Fibroblast of skin of right quadriceps (primary cell): ENCODE measurements at places on chromosomes 4 and X.
A peak's percentile ranks its signal among the peaks of the same experiment; 100 is the strongest.

- no peak for DNase-seq
These were observed 429.4 kb upstream of the DIPK2B start for GRCh38 chrX:45630078-45630477.

DNA sequence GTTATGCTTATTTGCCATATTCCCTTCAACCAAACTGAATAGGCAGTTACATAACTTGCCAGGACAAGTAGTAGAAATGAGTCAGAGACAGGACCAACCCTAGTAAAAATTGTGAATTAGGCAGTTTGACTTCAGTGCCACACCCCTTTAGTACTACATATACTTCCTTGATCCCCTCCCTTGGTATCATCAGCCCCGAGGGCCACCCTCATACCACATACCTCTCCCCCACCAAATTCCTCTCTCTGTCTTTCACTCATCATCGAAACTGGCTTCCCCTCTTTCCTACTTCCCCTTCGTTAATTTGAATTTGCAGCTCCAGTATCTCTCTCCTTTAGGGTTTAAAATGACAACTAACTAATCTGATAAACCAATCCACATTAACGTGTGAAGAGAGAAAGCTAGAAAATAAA is 7.9 kb upstream of the PTPN13 start:
- DNase-seq, result no peak

DNA sequence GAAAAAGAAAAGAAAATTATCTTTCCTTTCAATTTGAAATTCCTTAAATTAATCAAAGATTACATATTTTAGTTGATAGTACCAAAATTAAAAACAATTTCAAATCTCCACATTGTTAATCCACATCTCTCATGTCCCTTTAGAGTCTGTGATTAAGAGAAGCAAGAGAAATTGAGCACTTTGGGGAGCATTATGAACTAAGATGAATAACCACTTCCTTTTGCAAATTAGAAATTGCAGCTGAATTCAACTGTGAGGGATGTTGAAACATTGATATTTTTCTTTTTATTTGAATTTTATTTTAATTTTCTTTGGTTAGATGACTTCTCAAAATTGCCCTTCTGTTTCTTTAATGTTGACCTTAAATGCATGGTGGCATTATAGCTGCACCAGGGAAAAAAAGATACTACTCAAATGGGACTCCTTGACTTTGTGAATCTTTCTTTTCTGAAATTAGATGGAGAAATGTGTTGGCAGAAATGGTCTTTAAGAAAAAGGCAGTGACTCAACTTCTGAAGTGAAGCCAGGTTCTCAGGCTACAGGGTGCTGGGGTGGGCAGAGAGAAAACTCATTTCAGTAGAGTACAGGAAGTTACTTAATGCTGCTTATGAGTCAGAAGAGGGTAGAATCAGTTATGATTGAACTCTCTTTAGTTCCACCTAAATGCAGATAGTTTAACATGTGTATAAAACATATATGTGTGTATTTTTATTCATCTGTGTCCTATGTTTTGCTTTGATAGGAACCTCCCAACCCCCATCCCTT is 92.0 kb upstream of the TNIP3 start:
- DNase-seq, result peak; percentile 91

DNA sequence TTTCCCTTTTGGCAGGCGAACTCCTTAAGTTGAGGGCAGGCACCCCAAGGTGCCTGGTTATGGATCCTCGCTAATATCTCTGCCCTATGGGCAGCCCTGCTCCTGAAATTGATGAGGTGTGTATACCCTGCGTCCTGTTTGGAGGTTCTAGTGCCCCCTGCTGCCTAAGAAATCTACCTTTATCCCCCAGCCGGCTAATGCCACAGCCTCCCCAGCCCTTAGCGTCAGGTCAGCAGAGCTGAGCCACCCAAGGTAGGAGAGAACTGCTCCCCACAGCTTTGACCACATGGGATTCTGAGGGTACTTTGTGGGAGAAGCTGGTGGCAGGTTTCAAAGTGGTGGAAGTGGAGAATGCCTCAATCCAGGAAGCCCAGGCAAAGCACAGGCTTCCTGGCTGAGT is 50.8 kb downstream of the ANAPC4 start:
- no peak for DNase-seq

GRCh38 chr4:19614171-19614570 is 637.5 kb upstream of the SLIT2 start:
- DNase-seq, result no peak

GRCh38 chrX:134172588-134173259 is 64.3 kb upstream of the CCDC160 start:
- no peak for DNase-seq

GRCh38 chr4:174669270-174669669 is 147.0 kb upstream of the HPGD start:
- peak; percentile 93 for DNase-seq

GRCh38 chr4:120291541-120291940 is 224.9 kb upstream of the MAD2L1 start:
- DNase-seq, result no peak

DNA sequence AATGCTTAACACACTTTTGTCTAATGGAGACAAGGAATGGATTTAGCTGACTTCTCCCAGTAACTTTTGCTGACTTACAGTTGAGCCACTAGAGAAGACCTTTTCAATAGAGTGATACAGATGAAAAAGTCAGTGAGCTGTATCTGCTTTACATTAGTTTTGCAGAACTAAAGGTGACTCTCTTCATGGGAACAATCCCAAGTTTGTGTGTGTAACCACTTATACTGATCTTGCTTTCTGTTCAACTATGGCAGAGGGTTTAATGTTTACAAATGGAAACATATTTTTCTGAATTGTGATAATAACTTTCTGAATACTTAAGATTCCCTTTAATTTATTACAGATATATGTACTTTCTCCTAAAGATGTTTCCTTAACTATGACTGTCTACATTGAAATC is 182.6 kb upstream of the PUDP start:
- peak; percentile 51 for DNase-seq

GRCh38 chr4:77163641-77164040 is 6.6 kb downstream of the CCNG2 start:
- no peak for DNase-seq

DNA sequence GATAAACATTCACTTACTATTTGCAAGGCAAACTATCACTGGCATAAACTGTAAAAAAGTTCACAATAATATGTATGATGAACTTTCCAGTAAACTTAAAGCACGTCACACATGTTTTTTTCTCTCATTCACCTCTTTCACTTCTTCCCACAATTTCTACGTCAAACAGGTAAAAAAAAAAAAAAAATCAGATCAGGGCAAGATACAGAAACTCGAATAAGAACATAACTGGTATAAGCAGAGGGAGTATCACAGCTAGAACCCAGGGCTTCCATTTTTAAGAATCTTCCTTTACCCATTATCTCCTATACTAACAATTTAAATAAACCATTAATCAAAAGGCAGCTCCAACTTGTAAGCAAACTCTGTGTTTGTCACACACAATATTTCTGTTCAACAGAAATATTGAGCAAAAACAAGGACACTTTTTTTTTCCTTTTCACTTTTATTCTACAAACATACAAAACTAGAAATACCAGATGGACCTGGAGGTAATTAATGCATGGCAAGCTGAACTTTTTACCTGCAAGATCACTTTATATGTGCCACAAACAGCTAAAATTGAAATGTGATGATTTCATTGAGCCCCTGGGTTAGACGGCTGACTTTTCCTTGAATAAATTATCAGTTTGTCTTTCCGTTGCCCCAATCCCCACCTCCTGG is 47.5 kb upstream of the NSUN7 start:
- no peak for DNase-seq

DNA sequence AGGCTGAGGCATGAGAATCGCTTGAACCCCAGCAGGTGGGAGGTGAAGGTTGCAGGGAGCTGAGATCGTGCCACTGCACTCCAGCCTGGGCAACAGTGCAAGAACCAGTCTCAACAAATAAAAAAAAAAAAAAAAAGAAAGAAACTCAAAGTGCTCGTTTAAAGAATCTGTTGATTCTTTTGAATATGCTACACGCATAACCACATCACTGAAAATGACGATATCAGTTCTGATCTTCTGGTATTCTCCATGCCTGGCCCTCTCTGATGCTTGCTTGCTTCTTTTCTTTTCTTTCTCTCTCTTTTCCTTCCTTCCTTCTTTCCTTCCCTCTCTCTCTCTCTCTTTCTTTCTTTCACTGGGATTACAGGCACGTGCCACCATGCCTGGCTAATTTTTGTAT is 7.3 kb downstream of the AVPR2 start:
- no peak for DNase-seq

GRCh38 chrX:44997888-44998287 is 124.9 kb downstream of the KDM6A start:
- no peak for DNase-seq

DNA sequence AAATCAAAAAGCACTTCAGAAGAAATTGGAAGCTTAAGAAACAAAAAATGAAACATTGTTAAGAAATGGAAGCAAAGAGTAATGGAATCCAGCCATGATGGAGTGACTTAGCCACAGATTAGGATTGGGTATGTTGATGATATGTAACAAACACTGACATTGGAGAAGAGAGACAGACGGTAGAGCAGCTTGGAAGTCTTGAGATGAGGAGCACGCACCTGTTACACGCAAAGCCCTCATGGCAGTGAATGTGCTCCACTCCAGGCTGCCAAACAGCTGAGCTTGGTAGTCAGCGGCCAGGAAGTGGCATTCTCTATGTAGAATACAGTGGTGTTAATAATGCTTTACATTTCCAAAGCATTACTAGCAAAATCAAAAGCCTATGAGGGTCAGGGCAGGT is 56.9 kb upstream of the GPRIN3 start:
- DNase-seq, result no peak

DNA sequence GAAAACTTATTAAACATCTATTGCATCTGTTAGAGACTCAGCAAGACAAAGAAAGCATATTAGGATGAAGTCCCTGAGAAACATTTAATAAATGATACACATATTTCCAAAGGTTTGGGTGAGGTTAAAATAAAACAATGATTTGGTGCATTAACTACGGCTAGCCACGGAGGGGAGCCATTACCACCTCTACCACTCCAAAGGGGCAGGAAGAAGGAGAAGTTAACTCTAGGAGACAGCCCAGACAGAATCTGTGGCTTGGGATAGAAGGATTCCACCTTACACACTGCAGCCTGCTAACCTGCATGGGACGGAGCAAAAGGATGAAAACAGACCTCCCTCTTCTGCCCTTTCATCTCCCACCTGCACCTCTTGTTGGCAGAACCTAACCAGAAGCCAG is 189.1 kb upstream of the C1QTNF7 start:
- peak; percentile 59 for DNase-seq

DNA sequence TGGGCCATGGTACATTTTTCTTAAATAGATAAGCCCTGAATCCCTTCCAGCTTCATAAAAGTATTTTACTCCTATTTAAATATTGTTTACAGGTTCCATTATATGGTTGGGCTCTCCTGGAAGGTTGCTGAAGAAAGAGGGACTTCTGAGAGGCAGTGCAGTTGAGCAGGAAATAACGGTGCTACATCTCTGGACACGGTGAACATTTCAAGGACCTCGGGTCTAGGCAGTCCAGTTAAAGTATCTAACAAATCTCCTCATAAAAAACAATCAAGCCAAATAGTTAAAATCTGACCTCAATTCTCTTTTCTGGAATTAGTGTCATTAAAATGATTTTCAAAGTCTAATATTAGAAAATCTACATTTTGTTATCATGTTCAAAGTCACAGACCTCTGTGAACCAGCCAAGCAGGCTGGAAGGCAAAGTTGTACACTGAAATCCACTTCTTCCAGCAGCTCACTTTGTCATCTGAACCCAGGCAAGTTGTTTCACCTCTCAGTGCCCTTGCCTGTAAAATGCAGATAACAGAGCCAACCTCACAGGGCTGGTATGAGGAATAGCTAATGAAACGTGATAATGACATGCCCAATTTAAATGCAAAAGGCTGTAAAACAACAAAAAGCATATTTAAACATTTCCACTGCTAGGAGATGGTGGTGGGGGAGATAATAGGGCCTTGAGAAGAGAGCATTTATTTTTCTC is 267.0 kb upstream of the KLF3 start:
- no peak for DNase-seq

DNA sequence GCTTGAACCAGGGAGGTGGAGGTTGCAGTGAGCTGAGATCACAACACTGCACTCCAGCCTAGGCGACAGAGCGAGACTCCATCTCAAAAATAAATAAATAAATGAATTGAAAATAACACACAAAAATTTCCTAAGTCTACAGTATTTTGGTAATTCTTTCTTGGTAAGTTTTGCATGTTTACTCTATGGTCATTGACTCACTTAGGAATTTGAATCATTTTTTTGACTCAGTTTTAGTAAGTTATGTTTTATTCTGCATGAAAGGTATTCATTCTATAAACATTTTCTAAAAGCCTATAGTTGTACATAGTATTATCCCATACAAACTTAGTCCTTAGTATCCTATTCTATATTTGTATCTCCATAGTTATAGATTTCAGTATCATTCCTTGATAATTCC is 772.9 kb upstream of the SLIT2 start:
- DNase-seq, result peak; percentile 62

GRCh38 chr4:20395160-20395773 is 143.6 kb downstream of the SLIT2 start:
- peak; percentile 40 for DNase-seq

- DNase-seq, result peak; percentile 26
These were observed 71.8 kb downstream of the SUPT20HL2 start for GRCh38 chrX:24241822-24242648.

DNA sequence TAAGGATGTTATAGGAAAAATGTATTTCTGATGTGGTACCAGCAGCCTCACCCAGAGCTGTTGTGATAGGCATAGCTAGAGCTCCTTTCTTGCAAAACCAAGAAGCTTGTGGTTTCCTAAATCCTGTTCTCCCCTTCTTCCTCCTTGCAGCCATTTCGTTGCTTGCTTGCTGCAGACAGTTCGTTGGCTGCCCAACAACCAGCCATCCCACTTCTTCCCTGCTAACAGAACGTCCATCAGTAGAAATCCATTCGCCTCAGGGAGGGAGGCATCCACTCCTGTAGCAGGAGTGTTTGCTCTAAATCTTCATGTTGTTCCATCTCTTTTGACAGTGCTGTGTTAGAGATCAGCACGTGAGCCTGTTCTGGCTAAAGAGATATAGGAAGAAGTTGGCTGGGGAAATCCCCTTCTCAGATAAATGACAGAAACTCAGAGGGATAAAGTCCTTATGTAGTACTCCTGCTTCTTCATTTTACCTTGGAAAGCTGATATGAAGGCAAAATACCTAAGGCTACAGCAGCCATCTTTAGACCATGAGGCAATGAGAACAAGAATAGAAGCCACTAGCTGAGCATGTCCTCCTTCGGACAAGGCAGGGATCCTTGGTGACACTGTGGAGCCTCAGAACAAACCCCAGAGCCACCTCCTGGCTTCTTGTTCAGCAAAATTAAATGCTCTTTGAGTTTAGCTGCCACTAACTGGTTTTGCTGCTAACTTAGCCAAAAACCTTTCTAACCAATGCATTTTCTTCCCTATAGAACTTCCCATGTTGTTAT is 68.4 kb upstream of the RELL1 start:
- DNase-seq, result no peak

DNA sequence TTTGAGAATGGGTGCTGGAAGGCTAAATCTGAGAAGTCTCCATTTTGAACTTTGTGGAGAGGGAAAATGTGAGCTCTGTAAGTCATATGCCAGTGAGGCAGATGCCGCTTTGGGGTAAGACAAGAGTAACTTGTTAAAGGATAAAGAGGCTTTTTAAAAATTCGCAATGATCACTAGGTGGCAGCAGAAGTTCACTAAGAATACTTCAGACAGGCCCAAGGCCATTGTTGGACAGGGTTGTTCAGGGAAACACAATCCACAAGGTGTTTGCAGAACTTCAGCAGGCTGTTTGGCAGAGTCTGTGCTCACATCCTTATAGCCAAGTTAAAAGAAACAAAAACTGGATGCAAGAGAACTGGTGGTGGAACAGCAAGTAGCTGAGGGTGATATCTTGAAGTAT is 13.7 kb upstream of the PIGA start:
- peak; percentile 49 for DNase-seq

GRCh38 chr4:8709050-8709728 is 116.6 kb downstream of the CPZ start:
- DNase-seq, result no peak

GRCh38 chr4:154779362-154779947 is 1.6 kb upstream of the RBM46 start:
- peak; percentile 19 for DNase-seq
